ENCODE measurements at places on chromosomes 7 and 10.

DNA sequence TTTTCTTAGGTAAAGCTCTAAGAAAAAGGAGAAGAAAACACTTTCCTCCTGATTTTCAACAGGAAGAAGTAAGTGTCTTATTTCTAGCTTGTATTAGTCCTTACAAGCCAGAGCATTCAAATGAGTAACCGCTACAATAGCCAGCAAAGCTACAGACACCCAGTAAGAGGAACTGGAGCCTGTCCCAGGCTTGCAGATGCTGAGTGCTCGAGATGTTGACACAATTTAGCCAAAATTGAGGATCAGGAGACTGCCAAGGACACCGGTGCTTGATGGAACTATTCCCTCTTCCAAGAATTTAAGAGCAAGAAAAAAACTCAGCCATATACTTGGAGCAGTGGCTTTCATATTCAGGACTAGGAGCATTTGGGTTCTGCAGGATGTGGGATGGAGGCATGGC, 149.3 kb upstream of the DPP6 start:
- no peak for DNase-seq

DNA sequence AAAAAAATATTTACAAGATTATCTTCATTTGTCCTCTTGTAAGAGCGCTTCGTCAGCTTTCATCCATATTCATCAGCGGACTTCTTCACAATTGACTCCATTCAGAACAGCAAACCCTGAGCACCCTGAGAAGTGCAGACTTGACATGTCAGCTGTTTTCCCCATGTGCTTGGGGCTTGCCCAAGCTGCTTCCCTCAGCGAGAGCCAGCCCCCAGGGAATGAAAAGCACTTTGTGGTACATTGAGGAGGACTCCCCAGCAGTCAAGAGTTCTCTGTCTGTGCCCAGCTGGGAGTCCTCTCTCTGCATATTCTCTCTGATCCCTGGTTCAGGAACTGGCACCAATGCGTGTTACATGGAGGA, 22.7 kb downstream of the HKDC1 start:
- DNase-seq: no peak

- no peak for DNase-seq
Measured at GRCh38 chr10:102421757-102422512, 1.3 kb downstream of the FBXL15 start.

- no peak for DNase-seq
Measured at GRCh38 chr10:122786269-122786668, 59.4 kb downstream of the CUZD1 start.

GRCh38 chr7:77696643-77697534, 630 bp downstream of the RSBN1L start:
- DNase-seq: no peak

- no peak for DNase-seq
Measured at GRCh38 chr10:6351495-6351894, 148.8 kb downstream of the PFKFB3 start.

DNA sequence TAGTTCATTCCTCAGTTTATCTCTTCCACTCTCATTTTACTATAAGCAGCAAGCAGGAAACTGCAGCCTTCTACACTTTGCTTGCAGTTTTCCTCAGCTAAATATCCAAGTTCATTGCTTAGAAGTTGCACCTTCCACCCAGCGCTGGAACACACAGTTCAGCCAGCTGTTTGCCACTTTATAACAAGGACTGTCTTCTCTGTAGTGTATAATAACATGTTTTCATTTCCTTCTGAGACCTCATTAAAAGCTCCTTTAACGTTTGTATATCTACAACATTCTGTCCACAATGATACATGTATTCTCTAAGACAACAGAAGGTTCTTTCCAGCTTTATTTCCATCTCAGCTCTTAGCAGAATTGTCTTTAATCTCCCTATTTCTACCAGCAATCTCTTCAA, 74.1 kb downstream of the GNAI1 start:
- DNase-seq: no peak
